ENCODE measurements at places on chromosomes 12 and 14.

DNA sequence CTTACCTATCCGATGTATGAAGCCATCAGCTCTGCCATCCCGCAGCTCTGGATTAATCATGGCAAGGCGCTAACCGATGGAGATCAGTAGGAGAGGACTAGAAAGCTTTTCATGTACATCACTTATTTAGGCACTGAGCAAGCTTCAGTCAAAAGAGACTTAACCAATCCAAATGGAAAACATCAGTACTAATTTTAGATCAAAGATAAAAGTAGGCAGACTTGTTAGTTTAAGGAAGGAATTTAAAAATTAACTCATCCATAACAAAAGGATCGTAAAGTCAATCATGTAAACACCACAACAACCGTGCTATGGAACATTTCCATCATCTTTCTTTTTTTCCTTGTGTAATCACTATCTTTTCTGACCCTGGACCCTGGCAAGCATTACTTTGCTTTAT is at the start of gene CLEC2A:
Gene CLEC2A, minus strand, starts transcription at position 101 of the 400 bp plus-strand sequence. Its CDS starts 41 bp downstream, at position 60.
- no peak within 1 kb of the TSS for H3K27ac ChIP-seq
- no peak within 1 kb of the TSS for H3K4me3 ChIP-seq
- no peaks in the 10 kb centered on the region for H3K27me3 ChIP-seq
- no peaks in the 10 kb centered on the region for H3K36me3 ChIP-seq
- DNase-seq, result no peak

GRCh38 chr12:128801879-128802391 is 21.8 kb downstream of the SLC15A4 start:
- H3K36me3 ChIP-seq, result peaks cover 24% of the 10 kb centered on the region
- no peaks in the 10 kb centered on the region for H3K27me3 ChIP-seq
- no peak for DNase-seq
- no peak overlapping the region for H3K27ac ChIP-seq
- no peak overlapping the region for H3K4me3 ChIP-seq

DNA sequence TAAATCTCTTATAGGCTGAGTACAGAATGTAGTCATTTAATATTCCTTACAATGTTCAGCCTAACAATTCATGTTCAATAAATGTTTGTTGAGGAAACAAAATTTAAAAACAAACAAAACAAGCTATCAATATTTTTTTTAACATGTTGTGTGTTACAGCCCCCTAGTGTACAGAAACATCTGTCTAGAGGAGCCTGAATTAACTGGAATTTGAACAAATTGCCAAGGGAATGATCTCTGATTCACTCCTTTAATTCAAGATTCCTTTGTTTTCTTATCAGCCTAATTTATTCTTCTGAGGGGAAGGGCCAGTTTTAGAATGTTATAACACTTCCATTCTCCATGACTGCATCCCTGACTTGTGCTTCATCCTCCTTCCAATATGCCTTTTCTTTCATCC is 127.2 kb downstream of the CMAS start:
- no peaks in the 10 kb centered on the region for H3K4me1 ChIP-seq
- no peak overlapping the region for H3K4me3 ChIP-seq
- no peak overlapping the region for H3K27ac ChIP-seq
- no peaks in the 10 kb centered on the region for H3K27me3 ChIP-seq

DNA sequence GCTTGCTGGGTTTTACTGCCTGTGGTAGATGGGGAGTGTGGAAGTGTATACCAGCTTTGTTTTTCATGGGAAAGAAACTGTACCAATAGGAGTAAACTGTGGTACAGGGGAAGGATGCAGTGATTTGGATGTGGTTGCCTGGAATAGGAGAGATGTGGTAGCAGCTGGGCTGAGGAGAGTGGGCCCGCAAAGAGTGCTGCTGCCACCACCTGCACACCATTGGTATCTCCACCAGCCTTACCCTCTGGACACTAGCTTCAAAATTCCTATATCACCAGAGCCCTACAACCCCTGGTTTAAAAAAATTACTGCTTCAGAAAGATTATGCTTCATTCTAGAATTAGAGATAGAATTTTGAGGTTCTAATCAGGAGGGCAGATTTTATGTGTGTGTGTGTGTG is 53.6 kb downstream of the AKAP6 start:
- H3K4me1 ChIP-seq, result no peaks in the 10 kb centered on the region
- no peak for DNase-seq
- no peak overlapping the region for H3K27ac ChIP-seq
- H3K4me3 ChIP-seq, result no peak overlapping the region
- H3K27me3 ChIP-seq, result no peaks in the 10 kb centered on the region

- DNase-seq, result no peak
- no peak overlapping the region for H3K4me3 ChIP-seq
- no peaks in the 10 kb centered on the region for H3K4me1 ChIP-seq
- no peaks in the 10 kb centered on the region for H3K27me3 ChIP-seq
- no peaks in the 10 kb centered on the region for H3K36me3 ChIP-seq
Observed at GRCh38 chr12:114500775-114501473, 95.0 kb upstream of the TBX5 start.

GRCh38 chr14:95699412-95699811 is 13.2 kb downstream of the TCL1B start:
- no peaks in the 10 kb centered on the region for H3K4me1 ChIP-seq
- no peaks in the 10 kb centered on the region for H3K27me3 ChIP-seq
- no peak overlapping the region for H3K4me3 ChIP-seq

- H3K36me3 ChIP-seq, result no peaks in the 10 kb centered on the region
- DNase-seq, result no peak
- H3K27ac ChIP-seq, result no peak overlapping the region
- no peaks in the 10 kb centered on the region for H3K4me1 ChIP-seq
- H3K4me3 ChIP-seq, result no peak overlapping the region
Observed at GRCh38 chr12:25123126-25123525, 71.8 kb downstream of the DNAI7 start.

- H3K4me3 ChIP-seq, result no peak overlapping the region
- no peaks in the 10 kb centered on the region for H3K27me3 ChIP-seq
- no peaks in the 10 kb centered on the region for H3K36me3 ChIP-seq
- no peak for DNase-seq
- no peaks in the 10 kb centered on the region for H3K4me1 ChIP-seq
Observed at GRCh38 chr12:28535216-28535615, 345.0 kb downstream of the CCDC91 start.

DNA sequence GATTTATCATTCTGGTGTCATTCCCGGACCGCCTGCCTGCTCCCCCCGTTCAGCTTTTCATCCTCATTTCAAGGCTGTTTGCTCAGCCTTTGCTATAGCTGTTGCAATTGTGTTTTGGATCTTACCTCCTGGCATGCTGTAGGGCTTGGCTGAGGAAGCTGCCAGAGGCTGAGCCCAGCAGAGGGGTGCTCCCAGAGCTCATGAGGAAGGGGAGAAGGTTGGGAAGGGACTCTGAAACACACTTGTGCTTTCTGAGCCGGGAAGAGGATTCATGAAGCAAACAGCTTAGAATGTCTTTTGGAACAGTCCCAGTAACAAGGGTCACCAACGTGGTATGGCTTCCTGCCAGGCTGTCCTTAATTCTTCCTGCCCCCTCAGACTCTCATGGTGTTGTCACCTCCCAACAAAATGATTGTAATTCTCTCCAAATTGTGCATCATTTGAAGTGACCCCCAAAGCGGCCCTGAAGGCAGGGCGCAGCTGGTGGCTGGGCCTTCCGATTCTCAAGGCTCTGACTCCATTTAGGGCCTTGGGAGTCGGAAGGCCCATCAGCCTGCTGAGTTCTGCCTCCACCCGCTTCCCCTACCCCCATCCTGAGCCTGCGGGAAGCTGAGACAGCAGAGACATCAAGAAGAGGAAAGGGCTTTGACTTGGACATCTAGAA is 111.9 kb upstream of the ARHGAP5 start:
- no peaks in the 10 kb centered on the region for H3K4me1 ChIP-seq
- H3K27me3 ChIP-seq, result no peaks in the 10 kb centered on the region
- H3K4me3 ChIP-seq, result no peak overlapping the region

DNA sequence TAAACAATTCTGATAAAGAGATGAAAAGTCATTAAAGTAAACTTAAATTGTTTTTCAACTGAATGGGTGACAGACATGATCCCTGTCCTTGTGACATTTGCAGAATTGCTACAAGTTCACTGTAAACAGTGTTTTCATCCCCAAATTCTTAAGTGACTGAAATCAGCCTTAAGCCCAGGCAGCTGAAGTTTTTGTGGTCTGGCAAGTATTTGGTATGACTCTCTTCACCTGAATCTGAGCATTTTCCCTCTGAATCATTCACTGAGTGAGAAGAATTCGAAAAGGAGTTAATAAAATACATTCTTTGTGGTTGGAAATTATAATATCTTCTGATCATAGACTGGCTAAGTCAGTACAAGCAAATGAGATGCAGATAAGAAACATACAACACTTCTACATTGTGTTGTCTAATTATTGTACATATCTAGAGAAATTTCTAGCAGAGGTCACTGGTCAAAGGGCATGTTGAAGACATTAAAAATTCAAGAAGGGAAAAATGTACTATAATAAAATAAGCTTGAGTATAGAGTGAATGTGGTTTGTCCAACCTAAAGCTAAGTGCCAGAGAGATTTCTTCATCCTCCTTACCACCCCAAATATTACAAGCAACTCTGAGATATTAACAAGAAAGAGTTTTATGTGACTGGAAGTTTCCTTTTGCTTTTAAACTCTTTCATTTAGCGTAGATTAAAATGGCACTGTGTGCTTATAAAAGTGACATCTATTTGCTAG is 177.8 kb upstream of the DIO2 start:
- DNase-seq, result no peak
- no peak overlapping the region for H3K4me3 ChIP-seq
- H3K27ac ChIP-seq, result no peak overlapping the region

DNA sequence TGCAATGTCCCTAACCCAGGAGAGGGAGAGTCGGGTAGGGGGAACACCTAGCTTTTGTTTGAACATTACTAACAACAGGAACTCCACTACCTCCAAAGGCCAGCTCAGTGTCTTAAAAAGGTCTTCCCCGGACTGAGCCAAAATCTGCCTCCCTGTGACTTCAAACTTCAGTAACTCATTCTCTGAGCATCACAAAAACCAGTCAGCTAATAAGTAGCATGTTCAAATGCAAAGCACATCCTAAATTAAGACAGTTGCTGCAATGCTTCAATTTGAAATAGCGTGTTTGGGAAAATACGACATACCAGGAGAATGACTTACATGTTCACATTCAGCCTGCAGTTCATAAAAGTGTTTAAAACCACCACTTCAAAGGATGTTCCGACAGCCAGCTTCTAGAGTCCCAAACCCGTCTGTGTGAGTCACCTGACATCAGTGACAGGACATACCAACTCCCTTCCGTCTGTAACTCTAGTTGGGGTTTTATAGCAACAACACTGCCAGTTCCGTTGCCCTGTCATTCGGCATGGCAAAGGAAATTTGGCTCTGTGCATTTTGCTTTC is 13.0 kb downstream of the ZFP36L1 start:
- H3K27ac ChIP-seq, result peak overlapping the region; percentile 55
- DNase-seq, result no peak
- peaks cover 72% of the 10 kb centered on the region for H3K4me1 ChIP-seq
- H3K27me3 ChIP-seq, result no peaks in the 10 kb centered on the region

DNA sequence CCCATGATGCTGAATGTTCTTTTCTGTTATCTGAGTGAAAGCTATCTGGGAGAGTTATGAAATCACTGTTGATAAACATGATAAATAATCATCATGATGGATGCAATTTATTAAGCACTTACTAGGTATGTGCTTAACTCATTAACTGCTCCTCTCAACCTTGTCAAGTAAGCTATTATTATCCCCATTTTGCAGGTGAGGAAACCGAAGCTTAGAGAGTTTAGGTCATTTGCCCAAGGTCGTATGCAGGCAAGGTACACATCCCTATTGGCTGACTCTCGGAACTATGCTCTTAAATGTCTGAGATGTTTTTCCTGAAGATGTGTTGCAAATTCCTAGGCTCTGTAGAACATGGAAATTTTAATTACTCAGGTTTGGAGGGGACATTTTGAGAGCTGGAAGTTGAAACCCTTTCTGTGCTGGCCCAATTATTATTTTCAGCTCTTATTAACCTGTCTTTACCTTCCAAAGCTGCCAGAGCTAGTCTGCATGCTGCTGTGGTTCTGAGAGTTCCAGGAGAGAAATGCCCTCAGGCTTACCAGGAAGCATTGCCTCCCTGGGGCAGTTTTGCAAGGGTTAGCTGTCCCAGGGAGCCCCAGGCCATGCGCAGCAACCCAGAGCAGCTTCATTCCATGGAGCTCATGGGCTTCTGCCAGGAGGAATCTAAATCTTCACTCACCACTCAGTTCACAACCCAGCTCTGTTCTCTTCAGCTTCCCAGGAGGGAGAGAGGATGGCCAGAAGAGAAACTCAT is 55.6 kb upstream of the OAS1 start:
- H3K27ac ChIP-seq, result no peak overlapping the region
- no peak overlapping the region for H3K4me3 ChIP-seq
- H3K4me1 ChIP-seq, result no peaks in the 10 kb centered on the region
- H3K36me3 ChIP-seq, result no peaks in the 10 kb centered on the region
- DNase-seq, result no peak

DNA sequence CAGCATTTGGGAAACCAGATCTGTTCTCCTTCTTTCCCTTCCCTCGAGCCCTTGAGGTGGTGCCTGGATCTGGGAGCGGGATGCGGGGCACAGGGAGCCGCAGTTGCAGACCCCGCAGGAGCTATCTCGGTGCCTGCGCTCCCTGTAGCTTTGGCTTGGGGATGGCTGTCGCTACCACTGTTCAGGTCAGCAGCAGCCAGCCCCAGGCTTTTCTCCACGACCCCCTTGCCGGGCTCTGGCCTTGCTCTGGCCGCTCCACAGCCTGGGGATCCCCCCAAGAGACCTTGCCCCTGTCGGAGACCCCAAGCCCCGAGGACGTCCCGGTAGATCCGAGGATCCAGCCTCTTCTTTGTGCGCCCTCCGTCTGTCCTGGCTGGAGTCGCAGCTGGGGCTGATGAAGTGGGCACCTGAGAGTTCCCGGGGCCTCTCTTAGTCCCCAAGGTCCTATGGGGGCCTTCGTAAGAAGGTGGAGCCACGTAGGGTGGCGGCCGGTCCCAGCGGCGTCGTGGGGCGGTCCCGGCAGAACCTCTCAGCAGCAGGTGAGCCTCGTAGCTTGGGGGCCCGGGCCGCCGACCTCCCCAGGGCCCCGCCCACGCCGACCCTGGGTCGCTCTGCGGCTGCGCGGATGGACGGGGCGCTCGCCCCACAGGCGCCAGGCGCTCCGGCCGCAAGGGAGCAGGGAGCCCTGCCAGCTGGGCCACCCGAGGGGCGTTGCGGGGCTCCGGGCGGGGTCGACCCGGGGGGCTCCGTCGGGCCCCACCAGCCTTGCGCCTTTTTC is 1.3 kb downstream of the DDN start:
- peaks cover 36% of the 10 kb centered on the region for H3K27me3 ChIP-seq
- peaks cover 36% of the 10 kb centered on the region for H3K4me1 ChIP-seq
- peak; percentile 12 for DNase-seq
- H3K4me3 ChIP-seq, result peak overlapping the region; percentile 50

DNA sequence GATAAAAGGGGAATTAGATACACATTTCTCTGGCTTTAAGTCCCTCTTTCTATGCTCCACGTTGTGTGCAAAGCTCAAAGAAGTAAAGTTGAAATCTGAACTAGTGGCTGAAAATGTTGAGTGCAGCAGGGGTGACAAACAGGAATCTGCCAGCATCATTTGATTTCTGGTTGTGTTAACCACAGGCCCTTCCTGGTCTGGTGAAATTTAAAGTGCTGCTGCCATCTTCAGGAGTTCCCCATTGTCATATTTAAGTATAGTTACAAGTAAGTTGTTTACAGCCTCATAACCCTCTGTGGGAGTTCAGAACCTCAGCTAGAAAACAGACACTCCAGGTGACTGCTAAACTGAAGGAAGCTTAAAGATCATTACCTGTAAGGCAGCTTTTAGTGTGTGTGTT is 90.9 kb upstream of the CCDC196 start:
- no peaks in the 10 kb centered on the region for H3K4me1 ChIP-seq
- H3K27ac ChIP-seq, result no peak overlapping the region
- no peaks in the 10 kb centered on the region for H3K27me3 ChIP-seq

GRCh38 chr12:38664661-38665269 is 240.6 kb downstream of the CPNE8 start:
- H3K27me3 ChIP-seq, result no peaks in the 10 kb centered on the region
- H3K4me3 ChIP-seq, result no peak overlapping the region
- no peak overlapping the region for H3K27ac ChIP-seq
- no peak for DNase-seq

Measured in CD8-positive, alpha-beta memory T cell (primary cell).